ENCODE measurements at places on chromosomes 4 and X.

- DNase-seq: no peak
These were observed 32.4 kb upstream of the HMX1 start for GRCh38 chr4:8904041-8904501.

- no peak for DNase-seq
These were observed 13.8 kb downstream of the FAM53A start for GRCh38 chr4:1670279-1670678.

DNA sequence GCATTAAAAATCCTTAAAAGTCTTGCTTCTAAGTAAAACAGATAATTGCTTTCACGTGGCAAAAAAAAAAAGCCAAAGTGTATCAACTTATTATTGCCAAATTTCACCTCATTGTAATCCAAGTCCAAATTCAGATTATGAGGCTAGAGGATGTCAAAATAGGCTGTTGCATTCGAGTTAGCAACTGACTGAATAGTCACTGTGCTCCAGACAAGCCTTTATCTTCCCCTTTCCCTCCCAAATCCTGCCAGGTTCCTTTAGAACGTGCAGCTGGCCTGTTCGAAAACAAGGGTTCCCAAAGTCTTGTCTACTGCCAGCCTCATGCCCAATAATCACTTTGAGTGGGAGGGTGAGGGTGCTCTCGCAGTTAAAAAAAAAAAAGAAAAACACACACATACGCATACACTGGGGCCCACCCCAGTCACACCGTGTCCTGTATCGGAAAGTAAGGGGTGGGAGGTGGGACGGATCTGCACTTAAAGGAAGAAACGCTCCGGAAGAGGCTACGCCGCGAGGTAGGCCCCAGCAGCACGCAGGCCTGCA, 603 bp downstream of the MAD2L1 start:
- no peak for DNase-seq

DNA sequence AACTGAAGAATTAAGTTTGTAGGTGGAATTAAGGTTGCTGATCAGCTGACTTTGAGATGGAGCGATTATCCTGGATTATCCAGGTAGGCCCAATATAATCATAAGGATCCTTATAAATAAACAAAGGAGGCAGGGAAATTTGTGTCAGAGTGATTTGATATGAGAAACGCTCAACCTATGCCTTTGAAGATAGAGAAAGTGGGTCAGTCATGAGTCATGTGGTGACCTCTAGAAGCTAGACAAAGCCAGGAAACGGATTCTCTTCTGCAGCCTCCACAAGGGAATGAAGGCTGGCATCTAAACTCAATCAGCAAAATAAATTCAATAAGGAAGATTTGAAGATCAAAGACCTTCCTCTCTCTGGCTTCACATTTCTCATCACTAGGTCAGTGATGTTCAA, 41.5 kb upstream of the SMIM10 start:
- DNase-seq: no peak

GRCh38 chrX:13599491-13599890, 30.1 kb downstream of the EGFL6 start:
- DNase-seq: no peak

DNA sequence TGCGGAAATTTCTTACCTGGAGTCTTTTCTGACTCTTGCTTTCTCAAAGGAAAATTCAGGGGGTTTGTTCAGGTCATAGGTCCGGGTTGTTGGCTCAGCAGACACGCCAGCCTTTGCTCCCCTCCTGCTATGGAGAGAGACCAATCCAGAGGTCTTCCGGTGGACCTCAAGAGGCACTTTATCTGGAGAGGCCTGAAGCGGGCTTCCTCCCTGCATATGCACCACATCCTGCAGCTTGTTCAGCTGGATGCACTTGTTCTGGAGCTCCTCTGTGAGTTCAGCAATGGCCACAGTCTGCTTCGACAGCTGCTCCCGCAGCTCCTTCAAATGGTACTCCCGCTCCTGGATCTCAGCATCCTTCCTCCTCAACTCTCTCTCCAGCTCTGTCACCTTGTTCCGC, 10.5 kb downstream of the PRKG2 start:
- peak; percentile 9 for DNase-seq

DNA sequence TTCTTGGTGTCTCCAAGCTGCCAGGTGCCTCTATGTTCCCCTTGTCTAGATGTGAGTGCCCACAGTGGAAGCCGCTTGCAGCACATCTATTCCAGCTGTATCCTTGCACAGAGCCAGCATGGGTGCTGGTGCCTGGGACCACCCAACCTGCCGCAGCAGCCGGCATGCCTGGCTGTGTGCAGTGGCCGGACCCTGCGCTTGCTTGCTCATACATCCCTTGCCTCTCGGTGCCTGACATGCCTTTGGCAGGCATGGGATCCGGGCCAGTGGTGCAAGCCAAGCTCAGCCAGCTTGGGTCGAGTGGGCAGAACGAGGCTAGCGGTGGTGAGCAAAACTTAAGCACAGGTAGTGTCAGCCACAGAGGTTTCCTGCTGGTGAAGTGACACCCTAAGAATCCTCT, 355.1 kb downstream of the TLL1 start:
- DNase-seq: no peak

DNA sequence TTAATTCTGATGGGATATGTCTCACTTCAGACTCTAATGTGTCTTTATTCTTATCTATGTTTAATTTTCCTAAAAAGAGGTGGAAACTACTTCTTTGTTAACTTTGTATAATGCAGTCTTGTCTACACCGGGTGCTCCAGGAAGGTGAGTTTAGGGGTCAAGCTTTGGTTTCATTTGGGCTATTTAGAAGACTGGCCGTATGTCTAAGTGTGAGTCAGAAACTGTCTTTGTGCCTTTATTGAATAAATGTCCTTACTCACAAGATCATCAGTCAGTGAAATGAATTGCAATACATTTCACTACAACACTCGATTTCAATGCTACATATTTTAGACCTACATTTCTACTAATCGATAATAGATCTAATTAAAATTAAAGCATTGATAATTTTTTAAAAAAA, 56.2 kb downstream of the PROM1 start:
- DNase-seq: no peak

DNA sequence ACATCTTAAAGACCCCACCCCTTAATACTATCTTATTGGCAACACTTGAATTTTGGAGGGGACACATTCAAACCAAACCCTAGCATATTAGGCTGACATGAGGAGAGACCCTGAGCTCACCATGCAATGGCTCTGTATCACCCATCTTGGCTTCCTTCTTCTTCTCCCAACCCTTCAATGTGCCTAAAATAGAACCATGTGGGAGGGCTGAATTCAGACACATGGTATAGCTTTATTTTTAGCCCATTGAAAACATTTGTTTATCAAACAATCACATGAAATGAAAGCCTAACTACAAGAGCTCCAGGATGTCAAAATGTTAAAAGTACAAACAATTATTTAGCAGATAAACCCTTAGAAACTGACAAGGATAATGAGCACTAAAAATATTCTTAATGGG, 81.6 kb downstream of the RASL11B start:
- no peak for DNase-seq

DNA sequence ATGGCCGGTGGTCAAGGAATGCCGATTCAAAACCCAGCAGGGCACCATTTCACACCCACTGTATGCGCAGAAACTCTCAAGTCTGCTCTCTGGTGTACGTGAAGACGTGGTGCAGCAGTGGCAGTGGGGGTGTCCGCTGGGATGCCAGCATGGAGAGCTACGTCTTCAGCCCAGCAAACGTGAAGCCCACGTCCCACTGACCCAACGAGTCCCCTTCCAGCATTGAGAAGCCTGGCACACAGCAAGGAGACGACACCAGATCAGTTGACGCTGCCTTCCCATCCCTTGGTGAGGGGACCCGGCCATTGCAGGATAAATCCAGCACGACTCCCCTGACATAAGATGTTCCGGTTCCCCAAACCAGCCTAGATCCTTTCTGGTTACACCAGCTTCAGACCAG, 2.2 kb upstream of the PLXNB3 start:
- DNase-seq: no peak

DNA sequence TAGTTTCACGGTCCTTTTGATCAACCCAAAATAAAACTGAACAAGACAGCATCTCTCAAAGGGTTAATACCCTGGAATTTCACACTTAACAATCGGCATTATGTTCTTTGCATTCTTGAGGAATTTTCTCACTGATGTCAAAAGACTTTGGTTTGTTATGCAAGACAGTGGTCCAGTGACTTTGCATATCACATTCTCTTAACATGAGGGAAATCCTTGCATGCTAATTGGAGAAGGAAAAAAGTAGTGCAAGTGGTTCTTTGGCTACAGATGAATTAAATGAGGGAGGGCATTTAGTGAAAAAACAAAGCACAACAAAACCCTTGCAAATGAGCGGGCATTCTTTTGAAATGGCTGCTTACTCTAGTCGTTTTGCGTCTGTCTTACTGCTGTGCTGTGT, 105.1 kb upstream of the LIMCH1 start:
- DNase-seq: no peak

DNA sequence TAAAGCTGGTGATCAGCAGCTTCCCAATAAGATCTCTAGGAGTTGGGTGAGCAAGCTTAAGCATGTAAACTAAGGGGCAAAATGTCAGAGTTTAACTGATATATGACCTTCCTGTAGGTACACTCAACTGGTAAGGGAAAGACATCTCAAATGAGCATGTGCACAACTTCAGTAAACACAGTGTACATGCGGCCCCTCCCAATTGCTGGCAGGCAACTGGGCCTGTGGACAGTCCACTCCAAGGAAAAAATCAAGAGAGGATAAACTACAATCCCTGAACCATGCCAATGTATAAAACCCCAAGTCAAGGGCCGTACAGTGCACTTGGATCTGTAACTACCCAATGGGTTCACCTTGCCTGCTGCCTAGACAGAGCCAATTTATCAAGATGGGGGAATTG, 4.9 kb upstream of the NAA11 start:
- DNase-seq: no peak

DNA sequence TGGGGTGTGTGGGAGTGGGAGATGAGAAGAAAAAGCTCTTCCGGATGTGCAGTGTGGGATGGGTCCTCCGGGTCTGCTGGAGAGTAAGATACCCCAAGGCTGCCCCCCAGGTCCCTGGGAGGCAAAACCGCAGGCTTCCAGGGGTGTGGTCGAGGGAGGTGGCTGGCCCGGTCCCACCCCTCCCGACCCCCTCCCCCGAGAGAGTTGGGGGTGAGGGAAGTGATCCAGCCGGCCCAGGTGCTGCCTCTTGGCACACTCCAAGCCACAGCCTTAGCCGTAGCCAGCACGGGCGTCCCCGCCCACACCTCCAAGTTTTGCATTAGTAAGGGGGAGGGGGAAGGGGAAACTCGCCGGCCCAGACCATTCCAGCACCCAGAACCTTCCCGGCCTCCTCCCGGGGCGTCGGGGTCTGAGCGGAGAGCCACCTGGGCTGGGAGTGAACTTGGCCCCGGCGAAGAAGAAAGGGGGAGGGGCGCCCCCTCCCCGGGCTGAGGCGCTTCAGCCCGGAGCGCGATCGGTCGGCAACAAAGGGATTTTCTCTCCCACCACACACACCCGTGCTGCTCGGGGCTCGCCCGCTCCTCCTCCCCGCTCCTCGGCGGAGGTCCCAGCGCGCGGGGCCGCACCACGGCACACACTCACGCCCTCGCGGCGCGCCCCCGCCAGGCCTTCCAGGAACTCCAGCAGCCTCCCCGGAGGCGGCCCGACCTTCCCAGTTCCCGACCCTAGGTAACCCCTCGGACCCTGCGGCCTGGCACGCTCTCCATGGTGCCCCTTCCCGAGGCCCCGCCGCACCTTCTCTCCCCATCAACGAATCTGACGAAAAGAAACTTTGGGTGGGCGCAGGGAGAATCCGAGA, 14.4 kb downstream of the BCOR start:
- DNase-seq: no peak

GRCh38 chrX:46506076-46506475, 39.1 kb downstream of the ZNF674 start:
- no peak for DNase-seq

- peak; percentile 0 for DNase-seq
These were observed 523.6 kb downstream of the TRAM1L1 start for GRCh38 chr4:116561768-116562167.

GRCh38 chrX:36898301-36898700, 109.9 kb upstream of the FAM47C start:
- DNase-seq: no peak

GRCh38 chrX:11750046-11750445, 8.0 kb upstream of the MSL3 start:
- no peak for DNase-seq

- DNase-seq: no peak
These were observed 58.2 kb downstream of the WDR17 start for GRCh38 chr4:176123710-176124407.
